Epithelial cell of prostate (primary cell): ENCODE measurements at places on chromosomes 16 and 17.

- DNase-seq: no peak
These were observed 5.2 kb upstream of the HS3ST3B1 start for GRCh38 chr17:14295676-14296075.

- no peak for DNase-seq
These were observed 66.9 kb upstream of the TNRC6C start for GRCh38 chr17:77891602-77892001.

DNA sequence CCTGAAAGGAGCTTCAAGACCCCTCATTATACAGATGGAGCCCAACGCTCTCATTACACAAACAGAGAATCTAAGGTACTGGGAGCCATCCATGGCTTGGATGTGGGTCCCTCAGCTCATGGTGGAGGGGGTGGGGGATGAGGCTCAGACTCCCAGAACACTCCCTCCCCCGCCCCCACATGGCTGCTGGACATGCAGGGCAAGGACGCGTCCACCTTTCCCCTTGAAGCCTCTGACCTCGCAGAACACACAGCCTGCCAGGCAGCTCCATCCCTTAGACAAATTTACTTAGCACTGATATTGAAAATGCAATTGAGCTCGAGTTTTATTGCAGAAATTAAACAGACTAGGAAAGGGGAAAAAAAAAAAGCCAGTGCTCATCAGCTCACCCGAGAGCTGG lies 203.9 kb downstream of the ZNF423 start:
- no peak for DNase-seq

DNA sequence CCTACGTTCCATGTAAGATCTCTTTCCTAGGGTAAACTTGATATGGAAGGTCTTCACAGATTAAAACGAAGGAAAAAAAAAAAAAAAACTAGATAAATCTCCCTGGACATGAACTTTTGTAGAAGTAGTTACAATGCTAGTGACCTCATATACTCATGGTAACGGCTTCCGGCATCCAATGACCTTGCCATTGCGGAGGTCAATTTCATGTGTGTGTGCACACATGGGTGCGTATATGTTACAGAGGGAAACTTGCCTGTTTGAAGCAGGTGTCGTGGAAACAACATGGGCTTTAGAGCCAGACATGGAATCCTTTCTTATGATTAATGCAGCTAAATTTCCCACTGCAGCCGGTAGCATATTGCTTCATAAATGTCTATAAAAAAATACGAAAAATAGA lies 435.5 kb downstream of the MAF start:
- DNase-seq: no peak

DNA sequence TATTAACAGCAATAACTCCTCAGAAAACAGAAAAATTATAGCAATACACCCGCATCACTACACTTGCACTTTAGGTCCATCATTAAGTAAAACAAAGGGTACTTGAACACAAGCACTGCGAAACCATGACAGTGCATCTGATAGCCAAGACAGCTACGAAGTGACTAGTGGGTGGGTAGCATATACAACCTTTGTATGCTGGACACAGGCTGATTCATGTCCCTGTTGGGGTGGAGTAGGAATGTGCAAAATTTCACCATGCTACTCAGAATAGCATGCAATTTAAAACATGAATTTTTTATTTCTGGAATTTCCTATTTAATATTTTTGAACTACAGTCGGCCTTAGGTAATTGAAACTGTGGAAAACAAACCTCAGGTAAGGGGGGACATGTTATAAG lies 2414.1 kb downstream of the TP53TG3F start:
- no peak for DNase-seq

- no peak for DNase-seq
These were observed 12.4 kb downstream of the TMEM94 start for GRCh38 chr17:75468779-75469373.

GRCh38 chr16:57234707-57235092 lies 10.4 kb upstream of the ARL2BP start:
- no peak for DNase-seq

- no peak for DNase-seq
These were observed 3.4 kb upstream of the NTN3 start for GRCh38 chr16:2467528-2468232.

DNA sequence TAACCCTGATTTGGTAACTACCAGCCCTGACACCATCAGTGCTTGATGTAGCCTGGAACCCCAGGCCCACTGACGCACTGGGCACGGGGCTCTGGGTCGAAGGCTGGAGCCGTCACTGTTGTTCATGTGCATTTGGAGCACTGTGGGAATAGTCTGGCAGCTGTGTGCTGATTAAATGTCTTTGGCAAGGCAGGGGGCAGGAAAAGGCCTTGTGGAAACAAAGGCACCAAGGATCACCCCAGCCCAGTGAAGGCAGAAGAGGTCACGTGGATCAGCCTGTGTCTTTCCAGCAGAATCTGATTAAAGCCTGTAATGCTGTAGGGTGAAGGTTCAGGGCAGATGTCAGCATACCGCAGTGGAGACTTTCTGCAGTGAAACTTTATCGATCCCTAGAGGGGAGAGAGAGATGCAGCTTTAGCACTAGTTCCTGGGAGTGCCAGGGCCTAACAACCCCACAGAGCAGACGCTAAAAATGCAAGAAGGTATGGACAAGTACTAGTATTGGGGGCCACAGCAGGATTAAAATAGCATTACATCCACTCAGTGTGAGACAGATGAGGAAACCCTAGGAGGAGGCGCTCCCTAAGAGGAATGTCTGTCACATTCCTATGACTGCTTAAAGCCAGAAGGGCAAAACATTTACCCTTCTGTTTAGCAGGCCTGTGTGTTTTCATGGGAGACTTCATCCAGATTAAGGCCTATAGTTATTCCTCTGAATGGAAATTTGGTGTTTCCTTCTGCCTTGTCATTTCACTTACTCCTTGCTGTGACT lies 9.7 kb downstream of the ZNHIT3 start:
- DNase-seq: no peak

- DNase-seq: no peak
These were observed 23.3 kb downstream of the ACTG1 start for GRCh38 chr17:81489012-81489997.

- DNase-seq: no peak
These were observed at the start of gene CDYL2 for GRCh38 chr16:80804526-80805383. Gene CDYL2, minus strand, starts transcription at chr16:80804598. Its CDS starts 425 bp downstream, at chr16:80804173.

- peak; percentile 66 for DNase-seq
These were observed 29.2 kb downstream of the GNA13 start for GRCh38 chr17:65027305-65027704.

DNA sequence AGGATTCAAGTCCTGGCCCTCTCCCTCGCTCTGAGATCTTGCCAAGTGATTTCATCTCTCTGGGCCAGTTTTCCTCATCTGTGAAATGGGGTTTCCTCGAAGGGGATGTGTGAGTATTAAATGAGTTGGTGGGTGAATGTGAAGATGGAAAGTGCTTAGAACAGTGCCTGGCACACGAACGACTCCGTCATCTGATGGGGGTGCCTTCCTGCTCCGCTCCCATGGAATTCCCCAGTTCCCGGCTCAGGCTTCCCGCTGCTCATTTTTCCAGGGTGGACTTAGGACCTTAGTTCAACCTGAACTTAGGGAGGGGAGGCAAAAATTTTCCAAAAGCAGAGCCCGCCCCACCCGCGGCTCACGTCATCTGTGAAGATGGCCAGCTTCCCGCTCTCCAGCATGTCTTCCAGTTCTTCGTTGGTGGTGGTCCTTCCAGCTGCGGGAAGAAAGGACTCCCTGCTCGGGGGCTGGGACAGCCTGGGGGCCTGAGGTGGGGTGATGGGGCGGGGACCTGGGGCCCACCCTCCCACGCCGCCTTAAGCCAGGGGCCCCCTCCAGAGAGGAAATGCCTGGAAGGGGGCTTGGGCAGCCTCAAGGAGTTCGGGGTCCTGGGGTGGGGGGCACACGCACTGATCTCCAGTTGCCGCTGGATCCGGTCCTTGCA lies 11.4 kb downstream of the HSD3B7 start:
- DNase-seq: no peak
